ENCODE measurements at places on chromosomes 4 and X.

- DNase-seq, result no peak
These were observed 517.4 kb downstream of the RPA4 start for GRCh38 chrX:97401154-97401553.

DNA sequence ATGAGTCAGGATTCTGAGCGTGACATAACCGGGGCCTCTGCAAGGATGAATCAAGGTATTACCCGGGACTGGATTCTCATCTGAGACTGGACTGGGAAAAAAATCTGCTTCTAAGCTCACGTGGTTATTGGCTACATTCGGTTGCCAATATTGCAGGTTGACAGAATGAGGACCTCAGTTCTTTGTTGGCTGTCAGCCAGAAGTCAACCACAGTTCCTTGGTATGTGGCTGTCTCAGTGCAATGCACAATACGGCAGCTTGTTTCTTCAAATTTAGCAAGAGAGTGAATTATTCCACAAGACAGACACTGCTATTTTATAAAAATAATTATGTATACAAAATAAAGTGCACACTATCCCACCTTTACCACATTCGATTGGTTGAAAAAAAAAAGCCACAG is 424.2 kb downstream of the KLHL4 start:
- no peak for DNase-seq

DNA sequence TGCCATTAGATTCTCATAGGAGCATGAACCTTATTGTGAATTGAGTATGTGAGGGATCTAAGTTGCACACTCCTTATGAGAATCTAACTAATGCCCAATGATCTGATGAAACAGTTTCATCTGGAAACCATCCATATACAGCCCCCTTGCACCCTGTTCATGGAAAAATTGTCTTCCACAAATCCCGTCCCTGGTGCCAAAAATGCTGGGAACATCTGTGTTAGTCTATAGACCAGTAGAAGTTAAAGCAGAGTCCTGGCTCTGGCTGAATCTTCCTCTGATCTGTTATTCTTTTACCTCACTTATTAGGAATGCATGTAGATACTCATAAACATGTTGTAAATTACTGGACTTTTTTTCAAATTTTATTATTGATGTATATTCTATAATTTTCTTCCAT is 29.2 kb downstream of the SULT1B1 start:
- DNase-seq, result peak; percentile 25

DNA sequence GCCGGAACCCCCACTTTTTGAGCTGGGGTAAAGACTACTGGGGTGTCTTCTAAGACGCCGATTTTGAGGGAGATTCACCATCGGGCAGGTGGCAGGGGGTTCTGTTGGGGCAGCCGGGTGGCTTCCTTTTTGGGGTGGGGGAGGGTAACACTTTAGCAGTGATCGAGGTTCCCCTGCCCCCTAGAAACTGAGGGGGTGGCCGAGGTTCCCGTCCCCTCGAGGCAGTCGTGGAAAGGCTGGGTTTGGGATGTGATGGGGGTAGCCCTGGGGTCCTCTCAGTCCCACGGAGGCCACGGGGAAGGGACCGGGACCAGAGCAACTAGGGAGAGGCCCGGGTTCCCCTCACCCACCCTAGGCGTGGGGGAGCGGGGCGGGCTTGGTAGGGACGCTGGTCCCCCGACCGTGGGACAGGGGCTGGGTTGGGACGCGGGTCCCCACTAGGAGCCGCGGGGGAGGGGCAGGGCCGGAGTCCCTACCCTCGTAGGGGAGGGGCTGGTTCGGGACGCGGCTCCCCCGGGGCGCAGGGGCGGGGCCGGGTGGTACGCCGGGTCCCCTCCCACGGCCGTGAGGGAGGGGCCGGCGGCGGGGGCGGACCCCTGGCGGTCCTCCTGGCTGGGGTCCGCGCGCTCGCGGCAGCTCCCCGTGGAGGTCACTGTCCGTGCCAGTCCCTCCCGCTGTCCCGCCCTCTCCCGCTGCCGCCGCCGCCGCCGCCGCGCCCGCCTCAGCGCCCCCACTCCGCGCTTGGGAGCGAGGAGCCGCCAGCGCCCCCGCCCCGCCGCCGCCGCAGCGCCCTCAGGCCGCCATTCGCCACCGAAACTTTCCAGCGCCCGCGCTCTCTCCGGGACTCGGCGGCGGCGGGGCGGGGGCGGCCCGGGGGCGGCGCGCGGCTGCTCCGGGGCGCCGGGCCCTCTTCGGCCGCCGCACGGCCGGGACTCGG is at the start of gene TBL1X:
TSS of gene TBL1X (plus strand) at position 624 of the 937 bp plus-strand sequence. CDS start 188,529 bp downstream, outside the sequence.
- no peak for DNase-seq

- no peak for DNase-seq
These were observed 201.8 kb upstream of the GK2 start for GRCh38 chr4:79609817-79610216.

GRCh38 chr4:159765382-159765781 is 662.5 kb downstream of the RAPGEF2 start:
- DNase-seq, result no peak

DNA sequence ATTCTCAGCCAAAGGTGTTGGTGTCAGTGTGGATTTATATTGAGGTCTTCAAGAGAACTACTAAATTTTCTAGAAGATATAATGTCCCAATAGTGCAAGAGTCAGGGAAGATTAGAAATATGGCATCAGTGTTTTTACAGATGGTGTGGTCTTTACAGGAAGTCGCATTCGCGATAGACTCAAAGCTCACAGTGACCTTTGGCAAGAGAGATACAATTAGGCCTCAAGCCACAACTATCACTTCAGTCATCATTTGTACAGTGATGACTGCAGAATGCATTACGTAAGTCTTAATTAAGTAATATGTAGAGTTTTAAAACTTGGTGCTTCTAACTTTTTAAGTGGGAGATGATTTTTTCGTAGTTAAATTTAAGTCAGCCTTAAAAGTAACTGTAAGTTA is 237.2 kb upstream of the FSTL5 start:
- DNase-seq, result no peak

GRCh38 chrX:136714626-136715599 is 65.8 kb downstream of the ARHGEF6 start:
- DNase-seq, result no peak

DNA sequence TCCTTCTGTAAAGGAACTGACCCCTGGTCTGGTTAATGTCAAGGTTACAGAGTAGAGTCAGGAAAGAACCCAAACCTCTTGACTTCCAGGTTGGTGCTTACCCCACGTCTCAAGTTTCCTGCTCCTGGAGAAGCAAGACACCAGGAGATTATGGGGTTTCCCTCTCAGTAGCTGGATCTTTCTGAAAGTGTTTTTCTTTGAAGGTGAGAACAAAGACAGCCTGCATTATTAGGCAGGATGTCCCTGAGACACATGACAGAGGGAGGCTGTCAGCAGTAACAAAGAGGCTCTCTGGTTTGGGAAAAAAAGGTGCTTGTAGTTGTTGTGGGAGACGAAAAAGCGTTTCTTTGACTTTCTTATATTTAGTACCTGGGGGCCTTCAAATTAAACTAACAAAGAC is 44.7 kb upstream of the IGFBP7 start:
- DNase-seq, result no peak

- no peak for DNase-seq
These were observed 1.3 kb upstream of the PLS3 start for GRCh38 chrX:115559672-115560071.

DNA sequence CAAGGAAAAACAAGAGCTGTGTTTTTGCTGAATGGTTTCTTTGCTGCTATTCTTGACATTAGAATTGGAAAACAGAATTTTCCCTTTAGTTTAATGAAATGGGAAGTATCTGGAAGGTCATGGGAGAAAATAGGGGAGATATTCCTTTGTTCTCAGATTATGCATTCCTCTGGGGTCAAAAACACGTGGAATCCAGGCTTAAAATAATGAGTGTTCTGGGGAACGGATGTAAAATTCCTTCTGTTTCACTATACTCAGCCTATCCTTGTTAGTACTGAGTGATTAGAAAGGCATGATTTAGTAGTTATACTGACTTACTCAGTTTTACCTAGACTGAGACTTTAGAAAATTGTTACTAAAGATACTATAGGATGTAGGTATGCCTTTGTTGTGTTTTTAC is 107.3 kb downstream of the ARHGAP10 start:
- DNase-seq, result no peak

DNA sequence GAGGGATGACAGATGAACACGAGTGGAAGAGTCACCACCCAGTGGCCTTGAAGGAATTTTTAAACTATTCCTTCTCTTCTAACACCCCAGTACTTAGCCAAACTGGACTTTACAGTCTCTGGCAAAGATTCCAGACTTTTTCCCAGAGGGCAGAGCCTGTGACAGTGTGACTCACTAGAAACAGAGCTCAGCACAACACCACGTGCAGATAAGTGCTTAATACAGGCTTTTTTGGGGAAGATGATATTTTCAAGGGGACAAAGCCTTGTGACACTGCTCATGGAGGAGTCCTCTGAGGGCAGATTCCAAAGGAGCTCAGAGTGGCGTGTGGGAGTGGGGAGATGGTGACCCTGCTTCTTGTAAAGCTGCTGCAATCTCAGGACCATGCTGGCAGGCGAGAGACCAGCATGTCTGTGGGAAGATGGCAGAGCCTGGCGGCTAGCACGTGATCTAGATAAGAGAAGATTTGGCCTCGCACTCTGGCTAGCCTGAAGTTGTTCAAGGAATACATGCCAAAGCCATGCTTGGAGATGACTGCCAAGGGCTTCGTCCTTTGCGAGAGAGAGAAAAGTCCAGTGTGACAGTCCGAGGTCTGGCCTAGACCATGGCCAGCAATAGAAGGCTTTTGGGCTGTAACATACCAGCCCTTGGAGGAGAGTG is 2.4 kb downstream of the RAB33A start:
- DNase-seq, result no peak

DNA sequence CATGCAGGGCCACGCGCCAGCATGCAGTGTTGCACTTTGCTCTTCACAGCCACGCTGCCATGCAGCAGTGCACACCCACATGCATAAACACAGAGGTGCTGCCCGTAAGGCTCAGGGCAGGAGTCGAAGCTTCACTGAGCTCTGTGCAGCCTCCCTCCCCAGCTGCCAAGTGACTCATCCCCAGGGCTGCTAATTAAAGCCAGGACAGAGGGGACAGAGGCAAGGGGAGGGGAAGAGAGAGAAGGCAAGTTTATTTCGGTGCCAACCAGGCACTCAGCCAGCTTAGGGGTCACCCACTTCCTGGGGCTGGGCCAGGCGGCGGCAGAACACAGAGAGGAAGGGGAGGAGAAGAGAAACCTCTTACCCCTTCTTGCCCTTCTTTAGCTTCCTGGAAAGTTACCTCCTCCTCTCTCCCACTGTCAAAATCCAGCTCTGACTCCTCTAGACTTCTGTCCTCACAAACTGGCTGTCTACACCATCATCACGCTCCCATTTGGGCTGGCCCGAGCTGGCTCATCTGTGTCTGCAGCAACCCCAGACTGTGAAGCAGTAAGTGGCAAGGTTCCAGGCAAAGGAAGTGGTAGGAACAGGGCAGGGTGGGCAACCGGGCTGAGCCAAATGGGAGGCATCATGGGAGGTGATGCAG is 6.2 kb upstream of the IQSEC2 start:
- peak; percentile 65 for DNase-seq

GRCh38 chr4:119049342-119049741 is 86.3 kb upstream of the MYOZ2 start:
- DNase-seq, result no peak

DNA sequence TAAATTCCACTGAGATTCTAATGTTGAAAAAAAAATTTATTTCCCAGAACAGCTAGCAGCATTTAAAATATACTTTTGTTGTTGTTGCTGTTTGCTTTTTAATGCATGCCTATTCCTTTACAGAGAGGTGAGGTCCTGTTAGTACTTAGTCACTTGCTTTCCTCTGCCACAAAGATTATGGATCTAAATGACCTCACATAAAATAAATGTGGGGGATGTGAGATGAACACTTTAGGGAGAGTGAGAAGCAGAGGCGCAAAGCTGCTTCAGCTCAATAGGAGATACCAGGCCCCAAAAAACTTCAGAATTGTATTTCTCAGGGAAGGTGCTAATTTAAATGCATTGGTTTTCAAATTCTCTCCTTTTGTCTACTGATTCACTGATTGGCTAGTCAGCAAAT is 4.0 kb downstream of the LDB2 start:
- DNase-seq, result no peak

DNA sequence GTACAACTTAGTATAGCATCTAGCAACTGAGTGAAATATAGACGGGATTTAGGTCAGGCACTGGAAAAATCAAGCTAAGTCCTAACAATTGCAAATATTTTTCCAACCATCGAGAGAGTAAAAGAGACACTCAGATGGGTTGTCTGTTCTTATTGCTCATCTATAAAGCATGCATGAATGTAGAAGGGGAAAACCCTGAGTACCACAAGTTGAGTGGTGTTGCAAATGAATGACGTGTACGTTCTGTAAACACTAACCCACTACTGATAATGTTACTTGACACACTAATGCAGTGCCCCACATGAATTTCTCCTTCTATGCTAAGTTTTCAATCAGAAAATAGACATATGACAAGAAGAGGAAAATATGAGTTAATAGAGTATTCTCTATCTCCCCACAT is 211.2 kb downstream of the COX18 start:
- DNase-seq, result no peak

GRCh38 chr4:44553180-44553579 is 98.2 kb downstream of the YIPF7 start:
- no peak for DNase-seq

DNA sequence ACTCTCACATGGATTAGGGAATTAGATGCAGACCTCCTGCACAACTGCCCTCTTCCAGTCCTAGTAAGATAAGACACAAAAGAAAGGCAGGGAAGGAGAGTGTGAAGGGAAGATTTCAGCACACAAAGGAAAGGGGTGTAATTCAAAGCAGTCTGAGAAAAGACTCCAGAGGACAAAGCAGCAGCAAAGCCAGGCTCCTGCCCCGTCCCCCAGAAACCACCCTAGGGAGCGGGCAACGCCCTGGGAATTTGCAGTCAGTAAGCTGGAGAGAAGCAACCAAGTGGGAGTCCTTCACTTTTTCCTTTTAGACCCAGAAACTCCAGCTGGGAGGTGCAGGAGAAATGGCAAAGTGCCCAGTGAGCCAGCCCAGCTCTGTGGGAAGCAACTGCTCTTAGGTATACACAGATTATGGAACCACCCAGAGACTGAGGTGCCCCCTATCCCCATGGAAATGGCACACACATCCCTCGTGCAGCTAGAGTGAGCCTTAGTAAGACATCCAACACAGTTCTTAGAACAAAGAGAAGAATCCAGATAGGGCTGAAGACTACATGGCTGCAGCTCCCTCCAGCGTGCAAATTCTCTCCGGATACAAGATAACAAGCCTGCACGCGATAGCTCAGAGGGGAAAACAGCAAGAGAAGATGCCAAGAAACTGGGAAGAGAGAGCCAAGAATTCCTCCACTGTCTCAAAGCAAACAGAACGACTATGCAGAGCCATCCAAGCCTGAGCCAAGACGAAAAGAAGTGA is 26.5 kb upstream of the IRAK1 start:
- DNase-seq, result no peak

- no peak for DNase-seq
These were observed 186.1 kb upstream of the STS start for GRCh38 chrX:6961286-6962005.

DNA sequence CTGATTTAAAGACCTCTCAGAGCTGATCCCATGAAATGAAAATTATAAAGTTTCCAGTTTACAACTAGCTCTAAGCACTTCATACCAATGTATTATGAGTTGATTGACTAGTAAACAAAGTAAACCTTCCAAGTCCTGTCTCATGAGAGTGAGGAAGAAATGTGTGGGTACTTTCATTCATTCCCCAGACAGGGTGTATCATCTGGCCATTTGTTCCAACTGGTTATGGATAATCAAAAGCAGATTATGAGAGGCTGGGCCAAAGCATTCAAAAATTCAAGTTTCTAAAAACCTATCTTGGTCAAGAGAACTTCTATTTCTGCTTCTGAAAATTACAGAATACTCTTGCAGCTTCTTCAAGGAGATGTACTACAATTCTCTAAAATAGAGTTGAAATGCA is 193.3 kb upstream of the RASGEF1B start:
- DNase-seq, result no peak

GRCh38 chr4:73589887-73590801 is 30.1 kb downstream of the RASSF6 start:
- DNase-seq, result no peak

Measured in HFF-Myc (cell line).